NCI-H1105 treated with DMSO at 0.1 percent for 48 hours (cell line): ENCODE measurements at places on chromosomes 3 and 15.
A peak's percentile ranks its signal among the peaks of the same experiment; 100 is the strongest.

- no peak for DNase-seq
Measured at GRCh38 chr3:41163421-41163820, 35.9 kb upstream of the CTNNB1 start.

- DNase-seq: peak; percentile 23
Measured at GRCh38 chr3:189756582-189757078, 125.4 kb downstream of the TP63 start.

DNA sequence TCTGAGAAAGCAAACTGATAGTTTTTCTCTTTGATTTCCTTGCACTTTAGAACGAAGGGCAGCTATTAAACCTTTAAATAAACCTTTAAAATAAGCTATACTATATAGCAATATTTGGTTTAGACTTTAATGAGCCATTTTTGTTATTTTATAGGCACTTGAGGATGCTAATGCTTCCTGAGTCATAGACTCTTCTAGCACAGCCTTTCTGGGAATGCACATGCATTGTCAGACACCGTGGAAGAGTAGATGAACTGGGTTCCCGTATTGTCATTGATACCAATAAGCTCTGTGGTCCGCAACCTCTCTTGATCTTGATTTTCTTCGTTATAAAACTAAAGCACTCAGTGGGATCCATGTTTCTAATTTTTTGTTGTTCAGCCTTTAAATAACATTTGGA, 27.6 kb downstream of the CERS3 start:
- DNase-seq: no peak

GRCh38 chr3:113516115-113516505, 1.2 kb upstream of the SPICE1 start:
- DNase-seq: no peak

DNA sequence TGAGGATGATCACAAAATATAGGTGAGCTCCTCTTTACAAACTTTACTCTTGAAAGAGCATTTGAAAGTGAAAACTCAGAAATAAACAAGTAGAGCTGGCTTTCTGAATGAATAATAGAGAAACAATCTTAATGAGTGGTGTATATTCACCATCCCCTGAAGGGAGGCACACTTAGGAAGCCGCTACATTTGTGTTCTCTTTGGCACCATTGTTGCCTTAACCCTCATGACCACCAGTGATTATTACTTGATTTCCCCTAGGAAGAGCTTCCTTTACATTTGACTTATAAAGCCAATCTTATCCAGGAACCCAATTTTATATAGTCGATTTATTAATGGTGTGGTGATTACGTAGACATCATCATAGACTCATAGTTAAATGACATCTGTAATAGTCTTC, 883.9 kb downstream of the TBL1XR1 start:
- no peak for DNase-seq

DNA sequence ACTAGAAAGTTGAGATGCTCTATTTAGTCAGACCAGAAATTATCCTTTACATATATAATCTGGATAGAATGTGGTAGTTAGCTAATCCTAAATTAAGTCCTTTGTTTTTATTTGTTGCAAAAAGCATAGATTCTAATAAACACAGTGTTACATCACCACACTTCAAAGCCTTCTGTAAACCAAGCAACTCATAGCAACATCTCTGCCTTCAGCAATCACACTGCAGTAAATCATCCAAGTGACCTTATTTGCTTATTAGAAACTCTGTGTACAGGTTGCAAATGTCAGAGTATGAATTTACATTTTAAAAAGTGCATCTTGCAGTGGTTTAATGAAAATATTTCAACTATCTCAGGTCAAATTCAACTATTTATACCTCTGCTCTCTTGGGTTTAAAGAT, 242.5 kb downstream of the GBE1 start:
- no peak for DNase-seq

GRCh38 chr3:139835830-139836683, 98.9 kb upstream of the CLSTN2 start:
- DNase-seq: no peak

DNA sequence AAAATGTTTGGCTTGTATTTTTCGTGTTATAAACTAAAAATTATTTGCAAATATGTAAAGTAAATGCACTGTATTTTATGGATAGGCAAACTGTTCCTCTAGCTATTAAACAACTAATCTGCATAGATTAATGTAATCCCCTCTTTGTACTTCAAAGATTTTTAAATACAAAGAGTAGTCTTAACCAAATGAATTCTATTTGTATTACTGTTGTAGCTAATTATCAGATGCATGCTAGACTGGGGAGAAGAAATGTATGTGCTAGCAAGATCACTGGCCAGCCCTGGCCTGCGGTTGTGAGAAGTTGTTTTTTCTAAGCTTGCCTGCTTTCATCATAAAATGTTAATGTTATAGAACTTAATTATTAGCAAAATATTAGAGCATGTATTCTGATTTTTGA, 92.6 kb downstream of the STT3B start:
- DNase-seq: no peak

- DNase-seq: no peak
Measured at GRCh38 chr3:3714572-3714971, 84.7 kb upstream of the LRRN1 start.

GRCh38 chr3:195284842-195285241, 13.9 kb upstream of the XXYLT1 start:
- no peak for DNase-seq

GRCh38 chr3:150033721-150034120, 63.0 kb upstream of the PFN2 start:
- DNase-seq: peak; percentile 95

DNA sequence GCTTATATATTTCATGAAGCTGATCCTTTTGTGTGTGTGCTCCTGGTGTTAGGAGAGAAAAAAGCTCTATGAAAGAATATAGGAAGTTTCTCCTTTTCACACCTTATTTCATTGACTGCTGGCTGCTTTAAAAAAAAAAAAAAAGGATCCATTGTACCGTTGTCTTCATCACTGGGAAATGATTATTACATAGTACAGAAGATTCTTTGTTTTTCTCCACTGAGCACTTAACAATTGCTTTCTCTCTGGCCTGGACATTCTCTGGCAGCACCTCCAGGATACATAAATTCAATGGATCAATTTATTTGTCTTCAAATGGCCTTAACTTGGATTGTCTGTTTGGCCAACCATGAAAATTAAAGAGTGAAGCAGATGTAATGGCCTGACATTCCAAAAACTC, 37.2 kb downstream of the DPH3 start:
- DNase-seq: no peak

DNA sequence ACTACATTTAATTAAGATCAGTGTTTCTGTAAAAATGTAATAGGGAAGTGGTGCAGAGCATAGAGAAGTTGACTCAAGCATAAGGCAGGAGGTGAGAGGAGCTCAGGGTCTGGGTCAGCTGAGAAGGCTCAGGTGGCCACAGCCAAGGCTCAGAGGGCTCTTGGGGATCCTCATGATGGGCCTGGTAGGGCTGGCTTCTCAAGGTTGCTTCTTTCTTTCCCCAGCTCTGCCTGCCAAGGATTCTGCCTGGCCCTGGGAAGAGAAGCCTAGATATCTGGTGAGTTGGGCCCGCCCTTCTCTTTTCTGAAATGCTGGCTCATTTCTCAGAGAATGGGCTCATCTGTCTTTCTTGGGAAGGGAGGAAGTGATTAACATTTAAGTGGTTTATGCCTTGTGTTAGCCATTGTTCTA, 6.5 kb downstream of the ZNF589 start:
- DNase-seq: no peak

GRCh38 chr15:87269566-87269965, 987.0 kb downstream of the NTRK3 start:
- no peak for DNase-seq

DNA sequence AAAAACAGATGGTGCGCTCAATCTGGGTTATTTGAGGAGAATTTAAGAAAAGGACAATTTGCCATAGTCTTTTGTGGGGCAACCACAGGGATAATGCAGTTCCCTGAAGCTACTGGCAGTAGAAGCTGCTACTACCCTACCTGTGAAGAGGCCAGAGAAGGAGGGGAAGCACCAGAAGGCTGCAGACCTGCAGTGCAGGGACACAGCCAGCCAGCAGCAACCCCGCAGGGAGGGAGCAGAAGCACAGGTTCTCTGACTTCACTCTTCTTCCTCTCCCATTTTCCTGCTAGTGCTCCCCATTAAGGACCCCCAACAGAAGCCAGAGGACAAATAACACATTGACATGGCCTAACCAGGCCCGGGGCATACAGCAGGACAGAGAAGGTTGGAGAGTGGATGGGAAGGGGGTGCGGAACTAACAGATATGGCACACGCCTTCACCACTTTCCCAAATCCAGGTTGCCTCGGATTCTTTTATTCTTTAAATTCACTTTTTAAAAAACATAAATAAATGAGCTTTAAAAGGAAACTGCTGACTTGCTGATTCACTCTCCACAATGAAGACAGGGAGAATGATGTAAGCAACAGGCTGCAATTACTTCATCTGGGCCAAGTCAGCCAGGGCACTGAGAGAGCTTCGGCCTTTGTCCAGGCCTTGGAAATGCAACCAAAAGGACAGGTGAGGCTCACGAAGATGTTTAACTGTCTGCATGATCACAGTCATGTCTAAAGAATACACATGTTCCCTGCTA, 30.1 kb downstream of the POPDC2 start:
- DNase-seq: no peak

- no peak for DNase-seq
Measured at GRCh38 chr3:121768452-121768851, 18.9 kb upstream of the GOLGB1 start.

DNA sequence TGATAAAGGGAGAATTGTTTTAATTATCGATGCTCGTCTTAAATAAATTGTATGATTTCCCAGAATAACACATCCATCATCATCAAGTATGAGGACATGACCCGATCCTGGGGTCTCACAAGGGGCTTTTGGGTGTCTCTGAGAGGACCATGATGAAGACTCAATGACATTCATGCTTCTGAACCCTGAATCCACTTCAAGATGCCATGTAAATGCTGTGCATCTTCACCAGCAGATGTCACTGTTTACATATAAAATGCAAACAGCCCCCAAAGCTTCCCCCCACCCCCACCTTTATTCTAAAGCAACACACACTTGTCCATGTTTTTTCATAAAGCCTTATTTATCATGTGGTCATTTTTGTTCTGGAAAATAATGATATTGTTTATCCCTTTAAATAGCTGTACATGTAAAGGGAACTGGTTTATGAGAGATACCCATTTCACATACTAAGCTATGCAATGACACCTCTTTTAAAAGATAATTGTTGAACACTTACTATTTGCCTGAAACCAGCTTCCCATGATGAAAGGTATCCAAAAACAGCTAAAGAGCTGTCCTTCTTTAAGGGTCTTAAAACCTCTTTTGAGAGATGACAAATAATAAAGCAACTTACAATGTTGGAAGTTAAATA, 69.7 kb upstream of the UBE3A start:
- DNase-seq: peak; percentile 1
